ENCODE measurements at places on chromosomes 13 and 19.

DNA sequence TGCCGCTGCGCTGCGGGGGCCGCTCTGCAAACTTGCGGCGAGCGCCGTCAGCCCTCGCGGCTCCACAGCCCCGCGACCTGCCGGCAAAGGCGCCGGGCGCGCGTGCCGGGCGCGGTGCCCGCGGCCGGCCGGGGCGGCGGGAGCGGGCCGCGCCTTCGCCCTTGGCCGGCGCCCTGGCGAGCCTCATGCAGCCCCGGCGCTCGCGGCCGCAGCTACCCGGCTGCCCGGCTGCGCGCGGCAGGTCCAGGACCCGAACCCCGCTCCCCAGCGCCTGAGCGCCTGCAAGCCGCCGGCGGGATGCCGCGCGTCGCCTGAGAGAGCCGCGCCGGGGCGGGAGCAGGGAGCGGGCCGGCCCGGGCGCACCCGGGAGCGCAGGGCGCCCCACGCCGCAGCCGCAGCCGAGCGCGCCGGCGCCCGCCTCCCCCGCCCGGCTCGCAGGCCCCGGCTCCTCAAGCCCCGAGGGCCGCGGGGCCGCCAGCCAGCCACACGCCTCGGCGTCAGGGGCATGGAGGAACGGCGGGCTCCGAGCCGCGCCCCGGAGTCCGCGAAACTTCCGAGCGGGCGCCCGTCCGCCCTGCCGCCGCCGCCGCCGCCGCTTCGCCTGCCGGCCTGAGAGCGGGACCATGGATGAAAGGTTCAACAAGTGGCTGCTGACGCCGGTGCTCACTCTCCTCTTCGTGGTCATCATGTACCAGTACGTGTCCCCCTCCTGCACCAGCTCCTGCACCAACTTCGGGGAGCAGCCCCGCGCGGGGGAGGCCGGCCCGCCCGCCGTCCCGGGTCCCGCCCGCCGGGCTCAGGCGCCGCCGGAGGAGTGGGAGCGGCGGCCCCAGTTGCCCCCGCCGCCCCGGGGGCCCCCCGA lies 564 bp downstream of the HS6ST3 start:
- peak; percentile 28 for DNase-seq

- DNase-seq, result no peak
Observed at GRCh38 chr19:31364963-31365362, 15.7 kb upstream of the TSHZ3 start.

GRCh38 chr19:306151-306900 lies 15.1 kb upstream of the PLPP2 start:
- DNase-seq, result no peak

- no peak for DNase-seq
Observed at GRCh38 chr13:80633251-80633650, 292.3 kb upstream of the SPRY2 start.

GRCh38 chr19:54804101-54804500 lies 691 bp downstream of the KIR2DL4 start:
- no peak for DNase-seq

DNA sequence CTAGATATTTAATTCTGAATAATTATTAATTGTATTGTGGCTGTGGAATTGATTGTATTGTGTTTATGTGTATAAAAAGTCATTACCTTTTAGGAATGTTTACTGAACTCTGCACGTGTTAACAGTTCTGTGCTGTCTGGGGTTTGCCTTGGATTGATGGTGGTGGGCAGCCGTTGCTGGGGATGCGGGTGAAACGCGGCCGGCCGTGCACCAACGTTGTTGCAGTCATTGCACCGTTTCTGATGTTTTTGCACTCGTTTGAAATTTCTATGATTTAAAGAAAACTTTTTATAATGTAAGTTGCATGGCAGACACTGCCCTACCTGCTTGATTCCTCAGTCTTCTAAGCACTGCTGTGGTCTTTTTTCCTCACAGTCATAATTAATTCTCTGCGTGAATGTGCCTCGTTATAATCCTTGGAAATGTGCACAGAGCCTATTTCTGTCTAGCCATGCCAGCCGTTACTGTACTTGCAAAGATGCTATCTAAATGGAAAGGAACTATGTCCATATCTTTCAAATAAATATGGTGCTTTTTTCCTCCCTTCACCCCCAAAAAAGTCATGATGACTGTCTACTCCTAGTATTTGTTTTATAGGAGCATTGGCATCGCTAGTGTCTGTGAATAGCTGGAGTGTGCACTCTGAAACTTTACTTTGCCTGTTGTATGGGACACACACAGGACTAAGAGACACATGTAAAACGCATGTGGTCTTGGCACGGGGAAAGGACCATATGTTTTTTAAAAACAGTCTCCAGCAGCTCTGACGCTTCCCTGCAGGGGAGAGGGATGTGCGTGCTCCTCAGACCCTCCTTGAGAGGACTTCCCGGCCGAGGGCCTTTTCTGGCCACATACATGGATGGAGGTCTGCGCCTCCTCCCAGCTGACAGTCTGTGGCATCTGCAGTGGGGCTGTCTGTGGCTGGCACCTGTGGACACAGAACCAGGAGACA lies 40.7 kb upstream of the MCF2L start:
- no peak for DNase-seq

DNA sequence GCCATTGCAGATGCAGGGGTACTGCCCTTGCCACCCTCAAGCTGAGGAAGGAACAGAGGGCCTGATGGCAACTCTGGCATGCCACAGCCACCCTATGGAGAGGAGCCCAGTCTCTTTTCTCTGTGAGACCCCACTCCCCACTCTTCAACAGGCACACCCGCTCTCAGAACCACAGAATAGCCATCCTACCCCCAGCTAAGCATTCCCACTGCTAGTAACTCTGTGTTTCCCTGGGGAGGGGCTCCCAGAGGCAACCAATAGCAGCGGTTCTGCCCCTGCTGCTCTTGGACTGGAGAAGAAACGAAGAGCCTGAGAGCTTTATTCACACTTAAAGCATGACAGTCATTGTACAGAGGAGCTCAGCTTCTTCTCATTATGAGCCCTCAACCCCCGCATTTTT lies 49.3 kb downstream of the UBL3 start:
- DNase-seq, result peak; percentile 28

GRCh38 chr13:102617697-102618350 lies 21.0 kb downstream of the TPP2 start:
- no peak for DNase-seq

- DNase-seq, result no peak
Observed at GRCh38 chr13:26688286-26688685, 72.3 kb downstream of the GPR12 start.

GRCh38 chr19:49555600-49556411 lies 24.6 kb downstream of the NOSIP start:
- peak; percentile 97 for DNase-seq

- DNase-seq, result no peak
Observed at GRCh38 chr13:104614361-104615145, 1548.3 kb upstream of the SLC10A2 start.

DNA sequence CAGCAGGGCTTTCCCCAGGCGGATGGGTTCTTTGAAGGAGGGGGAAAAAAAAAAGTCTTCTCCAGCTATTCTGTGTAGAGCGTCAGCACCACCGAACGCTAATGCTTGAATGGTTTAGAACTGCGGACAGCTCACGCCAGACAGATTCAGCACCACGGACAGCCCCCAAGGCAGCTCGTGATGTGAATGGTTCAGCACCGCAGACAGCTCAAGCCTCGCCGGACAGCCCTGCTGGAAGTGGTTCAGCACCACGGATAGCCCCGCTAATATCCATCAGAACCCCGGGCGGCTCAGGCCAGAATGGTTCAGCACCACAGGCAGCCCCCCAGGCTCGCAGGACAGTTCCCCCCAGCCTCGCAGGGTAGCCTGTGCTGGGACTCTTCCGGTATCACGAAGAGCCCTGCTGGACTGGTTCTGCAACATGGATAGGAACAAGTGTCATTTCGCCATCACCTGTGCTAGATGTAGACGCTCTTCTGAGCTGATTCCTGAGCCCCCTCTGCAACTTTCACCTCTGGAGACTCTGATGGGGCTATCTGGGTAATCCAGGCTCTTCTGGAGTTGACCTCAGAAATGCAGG lies 4.9 kb upstream of the SMIM17 start:
- peak; percentile 93 for DNase-seq

DNA sequence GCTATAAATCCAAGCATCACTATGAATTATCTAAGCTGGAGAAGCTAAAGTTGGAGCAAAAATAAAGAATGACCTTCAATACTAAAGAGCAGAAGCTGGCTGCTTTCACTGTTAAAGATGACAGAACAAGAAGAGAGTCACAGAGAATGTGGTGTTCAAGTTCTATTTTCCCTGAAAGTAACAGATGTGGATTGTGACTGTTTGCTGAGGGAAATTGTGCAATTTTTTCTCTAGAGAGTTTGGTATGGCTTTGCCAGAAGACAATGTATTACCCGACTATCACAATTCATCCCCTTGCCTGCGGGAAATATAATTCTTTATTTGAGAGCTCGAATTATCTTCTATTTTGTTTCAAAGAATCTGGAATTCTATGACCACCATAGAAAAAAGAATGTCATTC lies 83.1 kb downstream of the TNFSF13B start:
- no peak for DNase-seq

GRCh38 chr13:88908961-88909441 lies 1237.8 kb downstream of the SLITRK5 start:
- DNase-seq, result peak; percentile 1

- peak; percentile 97 for DNase-seq
Observed at GRCh38 chr19:50728084-50728737, 5.0 kb downstream of the CLEC11A start.

DNA sequence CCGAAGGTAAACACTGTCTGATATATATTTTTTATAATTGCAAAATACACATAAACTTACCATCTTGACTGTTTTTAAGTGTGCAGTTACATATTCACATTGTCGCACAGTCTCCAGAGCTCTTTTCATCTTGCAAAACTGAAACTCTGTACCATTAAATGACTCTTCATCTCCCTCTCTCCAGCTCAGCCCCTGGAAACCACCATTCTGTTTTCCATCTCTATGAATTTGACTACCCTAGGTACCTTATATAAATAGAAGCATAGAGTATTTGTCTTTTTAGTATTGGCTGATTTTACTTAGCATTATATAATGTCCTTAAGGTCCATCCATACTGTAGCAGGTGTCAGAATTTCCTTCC lies 45.8 kb downstream of the LRCH1 start:
- DNase-seq, result no peak

GRCh38 chr19:43720936-43721335 lies 5.1 kb downstream of the IRGC start:
- DNase-seq, result no peak

DNA sequence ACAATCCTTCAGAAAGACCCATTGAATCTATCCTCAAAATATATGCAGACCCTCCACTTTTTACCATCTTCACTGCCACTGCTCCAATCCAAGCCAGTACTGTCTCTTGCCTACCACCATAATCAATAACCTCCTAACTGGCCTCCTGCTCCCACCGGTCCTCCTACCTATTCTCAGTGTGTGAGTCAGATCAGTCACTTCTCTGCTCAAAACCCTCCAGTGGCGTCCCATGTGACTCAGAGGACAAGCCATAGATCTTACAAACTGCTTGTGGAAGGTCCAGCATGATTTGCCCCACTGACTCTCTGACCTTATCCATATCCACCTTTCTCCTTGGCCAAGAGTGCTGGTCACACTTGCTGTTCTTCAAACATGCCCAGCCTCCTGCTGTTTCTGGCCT lies 23.4 kb upstream of the MBNL2 start:
- no peak for DNase-seq

DNA sequence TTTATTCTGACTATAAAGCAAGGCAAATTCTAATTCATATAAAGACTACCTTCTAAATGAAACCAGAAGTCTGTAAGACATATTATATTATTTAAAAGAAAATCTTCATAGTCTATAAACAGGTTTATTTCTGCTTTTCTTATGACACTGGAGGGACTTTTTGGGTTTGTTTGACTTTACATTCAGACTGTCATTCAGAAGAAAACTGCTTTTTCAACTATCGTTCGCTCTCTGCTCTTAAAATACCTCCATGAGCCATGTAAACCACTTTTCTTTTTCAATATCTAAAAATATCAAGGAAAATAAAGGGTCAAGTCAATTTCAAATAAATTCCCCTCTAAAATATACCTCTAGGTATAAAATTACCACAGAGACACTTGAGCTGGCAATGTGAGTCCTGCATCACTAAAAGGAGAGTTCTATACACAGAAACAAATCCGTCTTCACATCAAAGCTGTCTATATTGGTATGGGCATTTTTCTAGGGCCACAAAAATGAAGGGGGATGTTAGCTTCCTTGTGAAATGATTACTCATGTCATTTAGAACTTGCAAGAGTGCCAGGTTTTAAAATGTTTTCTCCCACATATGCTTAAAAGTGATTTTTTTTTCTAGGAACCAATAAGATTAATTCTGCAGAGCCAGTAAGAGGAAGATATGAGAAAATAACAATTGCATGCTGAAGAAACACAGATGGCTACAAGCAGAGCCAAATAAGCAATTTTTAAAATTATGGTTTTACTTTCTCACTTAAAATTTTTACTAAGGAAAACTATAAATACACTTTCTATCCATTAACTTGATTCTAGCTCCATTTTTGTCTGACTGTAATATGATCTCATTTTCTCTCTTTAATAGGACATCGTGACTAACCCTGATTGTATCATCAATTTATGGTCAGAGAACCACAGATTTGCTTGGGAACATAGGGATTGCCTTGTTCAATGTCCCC lies 181.8 kb downstream of the TBC1D4 start:
- no peak for DNase-seq

GRCh38 chr13:57629821-57630235 lies 1.7 kb upstream of the PCDH17 start:
- peak; percentile 98 for DNase-seq

DNA sequence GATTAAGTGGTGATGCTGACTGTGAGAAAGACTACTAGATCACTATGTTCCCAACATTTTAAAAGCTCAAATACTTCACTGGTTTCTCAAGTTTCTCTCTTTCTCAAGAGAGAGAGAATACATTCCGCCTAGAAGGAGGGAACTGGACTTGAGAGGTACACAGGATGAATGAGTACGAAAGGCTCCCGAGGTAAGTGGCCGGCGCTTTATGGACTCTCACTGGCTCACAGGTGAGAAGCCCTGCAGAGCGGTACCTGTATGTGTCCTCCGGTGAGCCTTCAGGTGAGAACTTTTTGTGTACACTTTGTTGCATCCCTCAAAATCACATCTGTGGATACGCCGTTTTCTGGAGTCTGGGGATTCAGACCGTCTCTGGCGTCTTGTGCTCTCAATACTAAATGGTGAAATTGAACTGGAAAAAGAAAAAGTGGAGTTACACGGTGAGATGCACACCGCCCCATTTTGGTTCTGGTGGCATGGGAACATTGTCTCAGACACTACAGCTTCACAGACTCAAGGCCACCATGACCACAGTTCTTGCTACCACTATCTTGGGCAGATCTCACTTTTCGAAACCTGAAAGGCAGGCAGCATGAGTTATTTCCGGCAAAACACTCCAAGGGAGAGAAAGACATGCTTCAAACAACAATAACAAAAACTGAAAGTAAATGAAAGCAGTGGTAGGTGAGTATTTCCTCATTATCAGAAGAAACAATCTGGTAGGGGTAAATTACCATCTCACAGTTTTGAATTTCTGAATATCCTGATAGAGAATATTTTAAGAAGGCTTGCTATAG lies 418.9 kb downstream of the KLF12 start:
- no peak for DNase-seq

GRCh38 chr19:12484011-12484370 lies 625 bp downstream of the ZNF709 start:
- DNase-seq, result peak; percentile 21
